ENCODE measurements at places on chromosomes 16 and 17.
A peak's percentile ranks its signal among the peaks of the same experiment; 100 is the strongest.

DNA sequence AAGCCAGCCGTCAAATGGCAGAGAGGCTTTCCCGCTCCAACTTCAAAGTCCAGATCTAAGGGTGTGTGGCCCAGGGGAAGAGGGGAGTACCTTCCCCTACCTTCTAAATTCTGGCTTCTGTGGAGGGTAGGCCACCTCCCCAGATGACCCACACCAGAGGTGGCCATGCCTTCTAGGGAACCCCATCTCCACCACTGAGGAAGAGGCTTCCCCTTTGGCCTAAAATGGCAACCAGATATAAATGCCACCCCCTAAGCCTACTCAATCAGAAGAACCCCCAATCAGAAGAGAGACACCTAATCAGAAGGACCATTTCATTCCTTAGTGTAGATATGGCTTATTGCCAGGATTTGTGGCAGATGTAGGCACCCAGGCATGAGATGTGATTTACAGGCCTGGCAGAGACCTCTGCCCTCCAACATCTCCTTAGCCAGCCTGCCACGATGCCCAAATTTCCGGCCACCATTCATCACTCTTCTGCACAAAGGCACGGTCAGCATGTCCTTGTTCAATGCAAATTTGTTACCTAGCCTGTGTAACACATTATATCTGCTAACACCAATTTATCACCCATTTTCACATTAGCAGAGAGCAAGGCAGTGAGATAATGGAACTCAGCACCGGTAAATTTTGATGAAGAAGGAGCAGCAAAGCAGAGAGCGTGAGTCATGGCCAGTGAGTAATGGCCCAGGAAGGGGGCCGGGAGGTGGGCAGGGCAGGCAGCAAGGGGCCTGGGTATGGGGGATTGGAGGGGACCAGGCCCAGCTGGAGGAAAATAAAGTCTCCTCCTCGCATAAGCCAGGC lies 1.2 kb upstream of the MGAT5B start:
- DNase-seq, result no peak

GRCh38 chr16:66069587-66069986 lies 296.9 kb upstream of the CDH5 start:
- DNase-seq, result no peak

- no peak for DNase-seq
These were observed 65.7 kb upstream of the METRNL start for GRCh38 chr17:83013779-83014117.

DNA sequence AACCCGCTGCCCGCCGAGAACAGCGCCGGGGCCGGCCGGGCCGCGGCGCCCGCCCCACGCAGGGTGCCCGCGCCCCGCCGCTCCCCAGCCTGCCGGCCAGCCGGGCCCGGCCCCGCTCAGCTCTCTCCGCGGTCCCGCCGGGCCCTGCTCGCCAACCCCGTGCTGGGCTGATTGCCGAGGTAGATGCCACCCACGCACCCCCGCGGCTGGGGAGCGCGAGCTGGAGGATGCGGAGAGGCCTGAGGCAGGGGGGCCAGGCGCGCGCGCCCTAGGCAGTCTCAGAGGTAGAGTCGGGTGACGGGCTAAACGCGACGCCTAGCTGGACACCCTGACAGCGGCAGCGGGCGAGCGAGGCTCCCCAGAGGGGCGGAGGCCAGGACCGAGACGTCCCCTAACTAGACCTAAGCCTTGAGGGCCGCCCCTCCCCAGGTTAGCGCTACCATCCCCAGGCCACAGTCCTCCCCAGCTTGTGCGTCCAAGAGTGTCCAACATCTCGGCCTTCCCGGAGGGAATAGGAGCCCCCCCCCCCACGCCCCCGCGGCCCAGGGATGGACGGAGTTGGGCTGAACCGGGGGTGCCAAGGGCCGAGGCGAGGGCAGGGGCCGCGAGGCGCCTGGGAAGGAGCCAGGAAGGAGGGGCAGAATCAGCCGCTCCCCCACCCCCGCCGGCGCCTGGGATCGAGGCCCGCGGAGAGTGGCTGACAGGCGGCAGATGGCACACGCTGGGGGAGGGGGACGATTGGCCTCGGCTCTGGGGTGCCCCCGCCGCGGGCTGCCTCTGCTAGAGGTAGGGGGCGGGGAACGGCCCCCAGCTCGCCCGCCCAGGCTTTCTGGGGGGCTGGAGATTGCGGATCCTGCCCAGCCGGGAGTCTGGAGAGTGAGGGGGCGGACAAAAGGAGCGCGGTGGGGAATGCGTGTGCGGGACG lies 2.5 kb upstream of the ZNF423 start:
- no peak for DNase-seq

GRCh38 chr17:7174603-7175326 lies 4.4 kb downstream of the ASGR1 start:
- no peak for DNase-seq

- no peak for DNase-seq
These were observed 56.7 kb downstream of the GRB7 start for GRCh38 chr17:39794249-39794970.

DNA sequence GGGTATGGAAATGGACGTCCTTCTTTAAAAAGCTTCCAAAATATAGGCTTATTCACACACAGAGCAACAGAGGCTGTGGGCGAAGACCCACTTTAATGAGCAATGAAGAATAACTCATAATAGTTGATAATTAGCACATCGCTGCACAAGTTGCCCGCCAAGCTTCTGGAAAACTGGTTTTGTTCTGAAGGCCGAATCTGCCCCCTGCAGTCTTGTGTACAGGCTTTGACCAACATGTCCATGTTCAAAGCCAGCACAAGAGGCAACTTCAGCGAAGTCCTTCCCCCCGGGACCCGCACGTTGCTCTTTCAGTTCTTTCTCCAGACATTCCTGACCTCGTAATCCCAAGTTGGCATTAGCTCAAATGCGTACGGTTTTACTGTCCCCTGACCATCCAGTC lies 73.3 kb downstream of the IRX5 start:
- DNase-seq, result no peak

DNA sequence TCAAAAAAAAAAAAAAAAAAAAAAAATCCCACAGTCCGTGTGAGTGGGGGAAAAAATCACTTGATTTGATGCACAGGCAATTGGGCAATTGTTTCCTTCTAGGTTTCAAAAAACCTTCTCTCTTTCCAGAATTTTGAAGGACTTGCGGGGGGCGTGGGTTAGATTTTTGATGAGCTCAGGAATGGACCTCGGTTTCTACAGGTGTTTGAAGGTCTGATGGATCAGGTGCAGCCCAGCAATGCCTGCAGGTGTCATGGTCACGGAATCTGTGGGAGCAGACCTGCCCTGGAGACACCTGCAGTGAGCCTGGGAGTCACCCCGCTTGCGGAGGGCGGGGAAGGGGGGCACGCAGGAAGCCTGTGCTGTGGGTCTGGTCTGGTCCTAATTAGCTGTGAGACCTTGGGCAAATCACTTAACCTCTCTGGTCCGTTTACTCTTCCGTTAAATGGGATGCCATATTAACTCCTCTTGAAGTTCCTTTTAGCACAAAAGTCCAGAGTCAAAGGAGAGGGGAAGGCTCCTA lies 174.2 kb downstream of the IRF8 start:
- no peak for DNase-seq

- peak; percentile 22 for DNase-seq
These were observed 849 bp downstream of the CAPN15 start for GRCh38 chr16:528111-529011.

GRCh38 chr17:58254803-58255202 lies 16.4 kb downstream of the LPO start:
- DNase-seq, result no peak

DNA sequence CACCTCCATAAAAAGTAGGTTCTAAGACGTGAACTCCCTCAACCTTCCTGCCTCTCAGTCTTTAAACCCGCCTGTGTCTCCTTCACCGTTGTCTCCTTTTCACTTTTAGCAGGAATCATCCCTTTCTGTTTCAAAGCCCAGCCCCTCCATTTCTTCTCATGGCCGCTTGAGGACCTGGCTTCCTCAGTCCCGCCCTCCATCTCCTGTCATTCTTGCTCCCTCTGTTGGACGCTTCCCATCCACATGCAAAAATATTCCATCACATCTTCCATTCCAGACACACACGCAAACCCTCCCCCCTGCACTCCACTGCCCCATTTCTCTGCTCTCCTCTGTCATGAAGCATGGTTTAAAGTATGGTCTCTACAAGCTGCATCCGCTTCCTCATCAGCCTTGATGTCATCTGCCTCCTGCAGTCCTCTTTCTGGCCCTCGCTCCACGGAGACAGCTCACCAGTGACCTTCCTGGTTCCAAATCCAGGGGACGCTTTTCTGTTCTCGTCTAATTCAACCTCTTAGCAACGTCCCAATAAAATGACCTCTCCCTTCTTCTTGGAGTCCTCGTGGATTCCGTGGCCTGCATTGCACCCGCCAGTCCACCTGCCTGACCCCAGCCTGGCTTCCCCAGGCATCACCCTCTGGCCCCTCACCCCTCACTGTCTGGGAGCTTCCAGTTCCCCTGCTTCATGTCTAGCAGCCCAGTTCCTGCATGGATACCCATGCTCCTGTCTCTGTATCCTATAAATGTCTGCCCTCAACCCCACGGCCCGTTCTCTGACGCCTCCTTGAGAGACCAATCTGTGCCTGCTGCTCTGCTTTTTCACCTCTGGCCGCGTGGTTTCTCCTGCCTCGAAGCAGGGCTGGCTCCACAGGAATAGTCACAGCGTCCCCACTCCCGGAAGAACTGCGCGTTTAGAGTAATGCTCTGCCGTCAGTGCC lies 26.2 kb downstream of the ANKRD40 start:
- no peak for DNase-seq

GRCh38 chr16:23359092-23359760 lies 57.1 kb downstream of the SCNN1B start:
- no peak for DNase-seq

GRCh38 chr17:35765756-35766488 lies 5.2 kb downstream of the C17orf50 start:
- no peak for DNase-seq

GRCh38 chr17:2455956-2456355 lies 55.1 kb upstream of the MNT start:
- no peak for DNase-seq

DNA sequence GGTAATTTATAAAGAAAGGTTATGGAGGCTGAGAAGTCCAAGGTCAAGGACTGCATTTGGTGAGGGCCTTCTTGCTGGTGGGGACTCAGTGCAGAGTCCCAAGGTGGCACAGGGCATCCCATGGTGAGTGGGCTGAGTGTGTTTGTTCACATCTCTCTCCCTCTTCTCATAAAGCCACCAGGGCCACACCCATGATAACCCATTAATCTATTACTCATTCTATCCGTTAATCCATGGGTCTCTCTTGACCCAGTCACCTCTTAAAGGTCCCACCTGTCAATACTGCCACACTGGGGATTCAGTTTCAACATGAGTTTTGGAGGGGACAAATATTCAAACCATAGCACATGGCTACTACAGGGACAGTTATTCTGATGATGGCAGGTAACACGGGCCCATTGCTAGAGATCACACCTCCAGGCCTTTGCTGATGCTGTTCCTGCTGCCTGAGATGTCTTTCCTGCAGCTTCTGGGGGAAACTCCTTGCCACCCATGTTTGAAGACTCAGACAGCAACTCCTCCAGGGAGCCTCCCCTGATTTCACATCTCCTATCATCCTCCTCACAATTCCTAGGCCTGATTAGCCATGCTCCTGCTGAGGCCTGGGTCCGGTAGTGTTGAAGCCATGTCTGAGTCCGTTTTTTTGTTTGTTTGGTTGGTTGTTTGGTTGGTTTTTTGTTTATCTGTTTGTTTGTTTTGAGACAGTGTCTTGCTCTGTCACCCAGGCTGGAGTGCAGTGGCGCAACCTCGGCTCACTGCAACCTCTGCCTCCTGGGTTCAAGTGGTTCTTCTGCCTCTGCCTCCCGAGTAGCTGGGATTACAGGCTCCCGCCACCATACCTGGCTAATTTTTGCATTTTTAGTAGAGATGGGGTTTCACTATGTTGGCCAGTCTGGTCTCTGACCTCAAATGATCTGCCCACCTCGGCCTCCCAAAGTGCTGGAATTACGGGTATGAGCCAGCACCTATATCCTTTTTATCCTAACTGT lies 16.1 kb downstream of the SOCS1 start:
- no peak for DNase-seq

GRCh38 chr16:11682655-11683096 lies 14.4 kb downstream of the SNN start:
- DNase-seq, result no peak

DNA sequence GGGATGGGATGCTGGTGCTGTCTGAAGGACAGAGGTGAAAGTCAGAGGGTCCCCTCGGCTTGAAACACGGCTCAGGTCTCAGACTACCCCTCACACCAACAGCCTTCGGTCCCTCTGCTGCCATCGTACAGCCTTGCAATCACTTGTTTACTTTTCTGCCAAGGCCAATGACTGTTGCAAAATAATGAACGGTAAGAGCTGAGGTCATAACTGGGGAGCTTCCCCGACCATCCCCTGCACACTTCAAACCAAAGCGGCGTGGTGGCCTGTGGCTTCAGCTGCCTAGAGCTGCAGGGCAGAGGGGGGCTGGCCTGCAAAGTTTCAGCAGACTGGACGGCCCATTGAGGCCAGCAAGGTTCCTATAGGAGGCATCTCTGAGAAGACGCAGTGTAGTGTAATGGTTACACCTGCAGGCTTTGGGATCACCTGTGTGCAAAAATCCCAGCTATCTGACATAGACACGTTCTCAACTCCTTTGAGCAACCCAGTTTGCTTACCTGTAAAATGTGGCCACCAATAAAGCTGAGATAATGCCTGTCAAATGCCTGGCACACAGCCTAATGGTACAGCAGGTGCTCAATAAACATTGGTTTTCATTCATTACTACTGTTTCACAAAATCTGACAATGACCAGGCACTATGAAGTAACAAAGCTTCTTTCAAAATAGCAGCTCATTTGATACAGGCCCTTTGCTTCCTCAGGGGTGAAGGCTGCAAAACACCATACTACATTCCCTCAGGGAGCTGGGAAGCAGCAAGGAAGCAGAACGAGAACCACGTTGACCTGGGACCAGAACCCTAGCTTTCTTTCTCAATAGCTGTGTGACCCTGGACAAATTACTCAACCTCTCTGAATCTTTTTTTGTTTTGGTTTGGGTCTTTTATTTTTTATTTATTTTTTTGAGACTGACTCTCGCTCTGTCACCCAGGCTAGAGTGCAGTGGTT lies 5.0 kb downstream of the PAM16 start:
- no peak for DNase-seq
